Osteoblast (primary cell): ENCODE measurements at places on chromosomes 4 and X. TPM values are rescaled to one million over a fixed set of nuclear protein-coding genes. Genes with fewer than 3 reads are reported as not detected.
A peak's percentile ranks its signal among the peaks of the same experiment; 100 is the strongest.

- DNase-seq: no peak
Observed at GRCh38 chrX:109635146-109635545, 10.2 kb upstream of the KCNE5 start.

DNA sequence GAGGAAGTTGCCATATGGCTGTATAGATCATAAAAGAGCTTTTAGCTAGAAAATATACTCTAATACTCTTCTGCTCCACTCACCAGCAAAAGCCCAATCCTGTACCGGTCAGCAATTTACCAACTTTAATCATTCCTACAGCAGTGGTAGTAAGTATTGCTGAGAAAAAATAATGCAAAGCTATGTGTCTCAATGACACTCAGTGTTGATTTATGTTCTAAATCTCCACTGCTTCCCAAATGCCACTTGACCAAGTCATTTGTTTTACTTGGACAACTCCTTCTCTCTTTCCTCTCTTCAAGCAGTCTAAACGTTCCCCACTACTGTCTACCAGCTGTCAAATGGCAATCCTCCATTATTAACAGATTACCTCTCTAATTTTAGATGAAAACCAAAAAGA, 201.8 kb upstream of the GK2 start:
- DNase-seq: no peak

GRCh38 chr4:188254211-188254610, 115.0 kb downstream of the TRIML1 start:
- peak; percentile 19 for DNase-seq

DNA sequence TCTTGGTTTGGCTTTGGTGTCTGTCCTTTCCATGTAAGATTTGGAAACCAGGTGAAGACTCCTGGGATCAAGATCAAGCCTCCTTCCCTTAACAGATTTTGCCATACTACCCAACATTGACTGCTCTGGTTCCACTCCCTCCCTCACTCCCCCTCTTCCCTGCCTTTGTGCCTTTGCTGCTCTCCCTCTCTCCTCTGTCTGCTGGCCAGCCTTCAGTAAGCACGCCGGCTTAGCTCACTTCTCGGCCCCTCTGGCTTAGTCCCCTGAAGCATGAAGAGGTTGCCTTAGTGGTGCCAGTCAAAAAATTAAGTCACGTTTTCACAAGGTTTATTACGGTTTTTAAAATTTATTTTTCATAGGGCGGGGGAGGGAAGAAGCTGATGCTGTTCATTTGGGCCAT, 6.0 kb downstream of the GRIA3 start:
- no peak for DNase-seq

Gene UGT2B17
- not detected in 2 replicates for total RNA-seq

Gene FMR1NB
- total RNA-seq: not detected in 2 replicates

- DNase-seq: peak; percentile 93
Observed at GRCh38 chrX:11757719-11758399, at the start of gene MSL3. Gene MSL3, plus strand, starts transcription at chrX:11758237. Its CDS starts 27 bp downstream, at chrX:11758264.

GRCh38 chrX:152725409-152725808, 8.1 kb downstream of the CSAG1 start:
- DNase-seq: no peak

GRCh38 chrX:106615041-106615440, 3.3 kb downstream of the RADX start:
- no peak for DNase-seq

GRCh38 chrX:119655125-119655524, 37.8 kb downstream of the SEPTIN6 start:
- peak; percentile 92 for DNase-seq

DNA sequence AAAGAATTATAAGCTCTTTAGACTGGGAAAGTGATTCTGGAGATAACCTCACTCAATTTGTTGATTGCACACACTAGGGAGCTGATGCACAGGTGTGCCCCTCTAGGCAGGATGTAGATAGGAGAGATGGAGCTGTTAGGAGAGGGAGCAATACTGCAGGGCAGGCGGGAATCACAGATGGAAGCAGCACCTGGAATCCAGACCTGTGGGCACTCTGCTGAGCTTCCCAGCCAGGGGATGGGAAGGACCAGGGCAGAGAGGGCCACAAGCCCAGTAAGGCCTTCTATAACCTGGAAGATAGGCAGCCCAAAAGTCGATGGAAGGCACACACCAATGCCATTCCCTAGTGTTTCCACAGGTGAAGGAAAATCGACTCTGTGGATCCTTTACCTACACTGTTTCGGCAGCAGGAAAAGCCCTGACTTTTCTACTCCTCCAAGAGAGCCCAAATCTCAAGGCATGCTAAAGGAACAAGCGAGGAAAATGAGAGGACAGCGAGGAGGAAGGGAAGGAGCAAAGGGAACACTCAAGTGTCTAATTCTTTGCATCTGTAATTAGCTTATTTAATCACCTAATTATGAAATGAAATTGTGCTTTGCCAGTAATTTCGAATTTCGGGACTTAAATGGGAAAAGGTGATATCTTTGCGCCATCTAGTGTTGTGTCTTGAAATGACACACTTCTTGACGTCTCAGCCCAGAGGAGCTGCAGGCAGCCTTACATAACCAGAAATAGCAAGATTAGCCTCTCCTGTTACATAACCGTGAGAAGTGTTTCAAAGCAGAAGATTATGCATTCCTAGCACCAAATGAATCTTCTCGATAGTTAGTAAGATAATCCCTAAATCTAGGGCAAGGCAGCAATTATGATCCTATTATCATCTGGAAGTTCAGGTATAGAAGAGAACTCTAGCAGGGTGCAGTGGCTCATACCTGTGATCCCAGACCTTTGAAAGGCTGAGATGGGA, 31.0 kb upstream of the TLR3 start:
- DNase-seq: peak; percentile 89

GRCh38 chrX:21723084-21723483, 34.8 kb downstream of the SMPX start:
- no peak for DNase-seq

DNA sequence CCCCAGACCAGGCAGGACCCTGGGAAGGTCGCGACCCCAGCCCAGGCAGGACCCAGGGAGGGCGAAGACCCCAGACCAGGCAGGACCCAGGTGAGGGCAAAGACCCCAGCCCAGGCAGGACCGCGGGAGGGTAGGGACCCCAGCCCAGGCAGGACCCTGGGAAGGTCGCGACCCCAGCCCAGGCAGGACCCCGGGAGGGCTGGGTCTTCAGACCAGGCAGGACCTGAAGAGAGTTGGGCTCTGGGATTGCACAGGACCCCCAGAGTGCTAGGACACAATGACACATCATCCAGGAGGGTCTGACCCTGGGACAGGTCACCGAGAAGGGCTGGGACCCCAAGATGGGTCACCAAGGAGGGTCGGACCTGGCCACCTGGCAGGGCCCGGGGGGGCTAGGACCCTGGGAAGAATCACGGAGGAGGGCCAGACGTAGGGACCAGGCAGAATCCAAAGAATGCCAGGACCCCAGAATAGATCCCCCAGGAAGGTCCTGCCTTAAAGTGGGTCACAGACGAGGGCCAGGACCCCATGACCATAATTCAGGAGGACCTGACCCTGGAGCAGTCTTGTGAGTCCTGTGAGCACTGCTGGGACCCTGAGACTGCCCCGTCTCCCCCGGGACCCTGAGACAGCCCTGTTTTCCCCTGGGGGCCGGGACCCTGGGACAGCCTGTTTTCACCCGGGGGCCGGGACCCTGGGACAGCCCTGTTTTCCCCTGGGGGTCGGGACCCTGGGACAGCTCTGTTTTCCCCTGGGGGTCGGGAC, 1.4 kb downstream of the PCGF3 start:
- no peak for DNase-seq

GRCh38 chr4:52126966-52127365, 75.9 kb downstream of the SPATA18 start:
- peak; percentile 62 for DNase-seq

- DNase-seq: no peak
Observed at GRCh38 chr4:36320117-36320896, 38.9 kb downstream of the DTHD1 start.

Gene TMEM129
- 37.1 and 38.0 TPM in 2 replicates for total RNA-seq

- DNase-seq: peak; percentile 80
Observed at GRCh38 chr4:15690020-15690809, 8.6 kb downstream of the FAM200B start.

DNA sequence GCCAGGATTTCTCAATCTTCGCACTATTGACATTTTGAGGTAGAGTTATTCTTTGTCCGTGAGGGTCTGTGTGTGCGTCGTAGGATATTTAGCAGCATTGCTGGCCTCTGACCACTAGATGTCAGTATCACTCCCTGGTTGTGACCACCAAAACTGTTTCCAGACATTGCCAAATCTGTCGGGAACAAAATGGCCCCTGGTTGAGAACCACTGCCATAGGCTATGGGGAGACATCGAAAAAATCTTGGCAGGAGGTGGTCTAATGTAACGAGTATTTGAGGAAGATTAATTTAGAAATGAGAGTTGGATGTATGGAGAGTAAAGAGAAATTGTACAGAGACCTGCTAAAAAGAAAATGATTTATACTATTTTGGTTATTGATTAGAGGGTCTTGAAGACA, 108.4 kb downstream of the DOCK11 start:
- DNase-seq: peak; percentile 80

- DNase-seq: no peak
Observed at GRCh38 chr4:27429364-27429871, 568.8 kb downstream of the STIM2 start.

GRCh38 chr4:153488006-153488891, 22.1 kb downstream of the TMEM131L start:
- DNase-seq: no peak

GRCh38 chr4:128450326-128451120, 162.9 kb upstream of the PGRMC2 start:
- DNase-seq: peak; percentile 67

- no peak for DNase-seq
Observed at GRCh38 chrX:19577181-19577810, 62.0 kb upstream of the MAP3K15 start.

GRCh38 chrX:71578253-71579135, at the start of gene GCNA:
Gene GCNA, plus strand, starts transcription at chrX:71578437. Its CDS starts 2,385 bp downstream, at chrX:71580822.
- no peak for DNase-seq

Gene BMP3
- total RNA-seq: not detected in 2 replicates

- DNase-seq: peak; percentile 30
Observed at GRCh38 chr4:121656269-121656641, 40.5 kb downstream of the ANXA5 start.

- DNase-seq: no peak
Observed at GRCh38 chr4:168151327-168151726, 59.0 kb downstream of the ANXA10 start.

- DNase-seq: no peak
Observed at GRCh38 chrX:113539599-113540356, 699.1 kb upstream of the AMOT start.

GRCh38 chrX:154967603-154968002, 54.9 kb downstream of the F8 start:
- no peak for DNase-seq

Gene SLC25A31
- not detected in 2 replicates for total RNA-seq

GRCh38 chr4:52554612-52555355, 104.3 kb downstream of the USP46 start:
- no peak for DNase-seq

Gene CXCL9
- total RNA-seq: not detected in 2 replicates

DNA sequence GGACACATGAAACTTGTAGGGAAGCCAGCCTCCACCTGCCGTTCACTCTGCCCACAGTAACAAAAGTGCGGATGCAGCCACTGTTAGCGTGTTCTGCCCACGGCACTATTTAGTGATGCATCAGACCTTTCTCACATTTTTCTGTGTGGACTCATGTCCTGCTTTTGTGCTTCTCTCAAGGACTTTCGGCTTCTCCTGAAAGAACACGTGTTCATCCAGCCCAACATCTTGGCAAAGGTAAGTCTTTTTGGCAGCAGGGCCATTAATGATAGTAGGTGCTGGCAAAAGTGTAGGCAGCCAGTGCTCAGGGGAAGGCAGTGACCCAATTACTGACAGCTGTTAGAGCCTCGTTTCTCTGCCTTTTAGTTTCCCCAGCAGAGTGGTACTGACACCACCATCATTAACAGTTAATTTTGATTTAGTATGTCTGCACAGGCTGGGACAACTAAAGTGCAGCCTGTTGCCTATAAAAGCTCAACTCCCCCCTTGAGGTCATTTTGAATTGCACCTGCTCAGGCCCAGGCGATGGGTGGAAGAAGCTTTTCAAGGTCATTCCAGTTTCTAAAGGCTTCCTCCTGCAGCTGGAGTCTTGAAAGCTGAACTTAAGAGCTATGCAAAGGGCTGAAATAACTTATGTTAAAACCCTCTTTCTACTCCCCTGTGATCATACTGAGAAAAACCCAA, 54.5 kb upstream of the HPSE start:
- no peak for DNase-seq

Gene ELMOD2
- total RNA-seq: 33.6 and 35.1 TPM in 2 replicates

- no peak for DNase-seq
Observed at GRCh38 chrX:12488771-12489170, 302.4 kb upstream of the PRPS2 start.

Gene IL13RA1
- 81.4 and 108 TPM in 2 replicates for total RNA-seq
